ENCODE measurements at places on chromosomes 4 and X. TPM values are rescaled to one million over a fixed set of nuclear protein-coding genes. Genes with fewer than 3 reads are reported as not detected.

DNA sequence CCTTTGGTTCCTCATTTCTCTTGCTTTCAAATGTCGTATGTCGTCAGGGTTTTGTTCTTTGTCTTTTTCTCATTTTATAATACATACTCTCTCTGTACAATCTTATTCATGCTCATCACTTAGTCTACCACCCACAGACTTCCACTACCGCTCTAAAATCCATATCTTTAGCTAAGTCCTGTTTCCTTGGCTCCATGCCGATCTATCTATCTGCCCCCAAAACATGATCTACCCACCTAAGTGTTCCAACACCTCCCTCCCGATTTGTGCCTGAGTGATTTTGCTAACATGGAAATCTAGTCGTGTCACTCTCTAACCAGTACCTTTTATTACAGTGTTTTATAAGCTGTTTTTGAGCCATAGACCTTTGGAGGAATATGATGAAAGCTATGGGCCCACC lies 65.6 kb upstream of the PGAM4 start:
- DNase-seq: no peak

DNA sequence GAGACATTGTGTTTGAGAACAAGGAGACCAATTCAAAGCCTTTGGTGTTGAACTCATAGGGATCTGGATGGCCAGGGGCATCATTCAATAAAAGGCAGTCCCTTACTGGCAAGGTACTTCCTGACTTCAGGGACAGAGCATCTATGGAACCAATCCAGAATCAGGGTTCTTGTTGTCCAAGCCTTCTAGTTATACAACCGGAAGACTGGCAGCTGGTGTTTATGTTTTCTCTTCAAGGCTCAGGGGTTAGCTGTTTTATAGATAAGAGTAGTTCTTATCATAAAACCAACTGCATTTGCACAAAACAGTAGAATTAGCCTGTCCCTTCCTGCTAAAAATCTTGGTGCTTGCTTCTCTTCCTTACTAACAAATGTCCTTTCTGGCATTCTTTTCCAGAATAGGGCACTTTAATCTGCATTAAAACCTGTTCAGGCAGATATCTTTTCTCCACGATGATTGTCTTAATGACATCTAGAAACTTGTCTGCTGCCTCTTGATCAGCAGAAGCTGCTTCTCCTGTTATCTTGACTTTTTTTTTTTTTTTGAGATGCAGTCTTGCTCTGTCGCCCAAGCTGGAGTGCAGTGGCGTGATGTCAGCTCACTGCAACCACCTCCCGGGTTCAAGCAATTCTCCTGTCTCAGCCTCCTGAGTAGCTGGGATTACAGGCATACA lies 38.4 kb upstream of the ARHGEF6 start:
- DNase-seq: no peak

DNA sequence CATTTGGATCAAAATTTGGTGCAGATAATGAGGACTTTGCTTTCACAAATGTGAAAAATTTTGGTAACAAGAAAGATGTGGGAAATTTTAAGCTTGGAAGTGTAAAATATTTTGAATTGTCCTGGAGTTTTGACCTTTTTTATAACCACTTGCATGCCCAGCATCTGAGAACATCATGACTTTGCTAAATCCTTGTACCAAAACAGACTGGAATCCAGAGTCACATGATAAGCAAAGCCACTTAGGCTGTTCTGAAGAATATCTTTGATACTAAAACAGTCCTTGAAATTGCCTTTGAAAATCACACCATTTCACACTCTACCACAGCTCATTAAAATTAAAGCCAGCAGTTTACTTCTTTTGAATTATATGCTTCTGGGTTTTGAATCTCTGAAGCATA lies 2.5 kb upstream of the PPM1K start:
- no peak for DNase-seq

GRCh38 chrX:370963-371745 lies 15.6 kb downstream of the PPP2R3B start:
- no peak for DNase-seq

GRCh38 chrX:20829665-20830491 lies 544.3 kb upstream of the CNKSR2 start:
- DNase-seq: no peak

- peak; percentile 48 for DNase-seq
These were observed 18.5 kb upstream of the DRD5 start for GRCh38 chr4:9762823-9763475.

ART3 gene
- total RNA-seq: not detected

TRAPPC2 gene
- 28.0 TPM for total RNA-seq

SPANXA1 gene
- total RNA-seq: not detected

SUPT20HL2 gene
- not detected for total RNA-seq

CPLX1 gene
- not detected for total RNA-seq

SSX4B gene
- total RNA-seq: not detected
